ENCODE measurements at places on chromosomes 4 and X. TPM values are rescaled to one million over a fixed set of nuclear protein-coding genes. Genes with fewer than 3 reads are reported as not detected.
A peak's percentile ranks its signal among the peaks of the same experiment; 100 is the strongest.

Gene SLC38A5
- total RNA-seq: not detected

DNA sequence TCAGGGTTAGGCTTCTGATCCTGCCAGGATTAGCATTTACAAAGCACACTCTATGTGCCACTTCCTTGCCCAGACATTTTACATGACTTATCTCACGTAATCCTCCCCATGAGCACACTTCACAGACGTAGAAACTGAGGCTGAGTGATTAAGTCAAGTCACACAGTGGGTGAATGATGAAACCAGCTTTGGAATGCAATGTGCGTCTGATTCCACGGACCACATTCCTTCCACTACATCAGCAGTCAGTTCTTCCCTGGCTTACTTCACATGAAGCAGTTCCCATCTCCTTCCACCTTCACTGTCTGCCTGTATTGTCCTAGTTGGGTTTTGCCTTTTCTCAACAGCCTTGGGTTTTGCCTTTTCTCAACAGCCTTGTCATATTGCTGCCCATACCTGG is 134.3 kb upstream of the PPARGC1A start:
- DNase-seq: no peak

GRCh38 chr4:166091912-166092510 is 219.0 kb downstream of the TLL1 start:
- no peak for DNase-seq

- DNase-seq: no peak
These were observed 19.0 kb upstream of the SLC2A9 start for GRCh38 chr4:10040049-10040892.

DNA sequence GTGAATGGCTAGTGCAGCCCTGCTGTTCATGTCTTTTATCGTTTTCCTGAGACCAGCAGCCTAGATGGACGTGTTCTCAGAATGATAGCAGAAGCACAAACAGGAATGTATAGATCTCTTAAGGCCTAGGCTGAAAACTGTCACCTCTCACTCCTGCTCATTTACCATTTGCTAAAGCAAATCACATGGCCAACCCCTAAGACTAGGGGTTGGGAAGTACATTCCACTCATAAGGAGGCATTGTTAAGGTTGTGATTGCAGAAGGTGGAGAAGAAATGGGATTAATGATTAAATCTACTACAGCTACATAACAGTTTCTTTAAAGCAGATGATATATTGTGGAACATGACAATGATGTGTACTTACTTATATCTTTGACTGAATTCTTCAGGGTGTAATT is 536.8 kb upstream of the FTHL17 start:
- no peak for DNase-seq

- DNase-seq: no peak
These were observed 70.2 kb downstream of the FRYL start for GRCh38 chr4:48709901-48710300.

GRCh38 chr4:26032142-26032541 is 118.1 kb downstream of the SMIM20 start:
- DNase-seq: no peak

Gene MAGEE2
- not detected for total RNA-seq

DNA sequence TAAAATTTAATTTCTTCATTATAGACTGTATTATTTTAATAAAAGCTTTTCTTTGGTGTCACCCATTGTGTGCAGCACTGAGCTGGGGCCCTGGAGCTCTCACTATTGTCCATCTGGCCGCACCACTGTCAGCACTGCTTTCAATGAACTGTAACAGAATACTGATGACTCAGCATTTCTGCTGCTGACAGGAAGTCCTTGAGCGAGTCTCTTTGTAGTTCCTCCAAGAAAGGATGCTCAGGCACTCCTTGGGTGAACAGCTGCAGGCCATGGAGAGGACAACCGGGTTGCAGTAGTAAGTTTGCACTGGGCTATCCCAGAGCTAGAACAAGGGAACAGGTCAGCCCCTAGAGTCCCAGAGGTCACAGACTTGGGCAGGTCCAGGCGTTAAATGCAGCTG is 81.6 kb downstream of the SORBS2 start:
- DNase-seq: no peak

DNA sequence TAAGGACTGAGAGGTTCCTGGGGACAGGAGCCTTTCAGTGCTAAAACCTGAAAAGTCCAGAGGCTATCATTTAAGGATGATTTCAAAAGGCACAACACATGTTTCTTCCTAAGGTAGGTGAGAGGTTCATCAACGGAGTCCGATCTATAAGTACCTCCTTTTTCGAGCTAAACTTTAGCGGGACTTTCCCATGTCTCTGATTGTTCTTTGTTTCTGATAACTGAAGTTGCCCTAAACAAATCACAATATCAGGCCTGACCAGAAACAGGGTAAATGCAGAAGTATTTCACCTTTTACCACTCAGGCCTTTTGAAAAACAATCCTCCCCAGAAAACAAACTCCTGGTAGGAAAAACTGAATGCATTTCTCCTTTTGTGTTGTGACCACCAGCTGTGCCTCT is 17.6 kb downstream of the PIR start:
- no peak for DNase-seq

GRCh38 chrX:129689796-129690195 is 35.0 kb upstream of the APLN start:
- no peak for DNase-seq

DNA sequence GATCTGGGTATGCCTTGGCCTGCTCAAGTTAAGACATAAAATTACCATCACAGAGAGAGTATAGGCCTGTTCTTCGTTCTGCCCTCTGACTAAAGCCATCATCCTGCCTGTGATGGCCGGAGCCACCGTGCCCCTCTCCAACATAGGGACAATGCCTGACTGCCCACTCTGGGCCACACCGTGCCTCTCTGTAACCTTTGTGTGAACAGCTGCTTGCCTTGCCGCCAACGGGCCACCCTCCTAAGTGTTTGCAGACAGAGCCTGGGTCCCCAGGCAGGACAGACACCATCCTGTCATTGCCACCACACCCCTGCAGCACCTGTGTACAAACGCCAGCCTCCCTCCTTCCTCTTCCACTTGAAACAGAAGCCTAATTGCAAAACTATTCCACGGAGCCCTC is 298.7 kb upstream of the TENM3 start:
- DNase-seq: no peak

Gene INPP4B
- total RNA-seq: 1.5 TPM

GRCh38 chr4:147518846-147519767 is 38.2 kb downstream of the EDNRA start:
- DNase-seq: peak; percentile 49

DNA sequence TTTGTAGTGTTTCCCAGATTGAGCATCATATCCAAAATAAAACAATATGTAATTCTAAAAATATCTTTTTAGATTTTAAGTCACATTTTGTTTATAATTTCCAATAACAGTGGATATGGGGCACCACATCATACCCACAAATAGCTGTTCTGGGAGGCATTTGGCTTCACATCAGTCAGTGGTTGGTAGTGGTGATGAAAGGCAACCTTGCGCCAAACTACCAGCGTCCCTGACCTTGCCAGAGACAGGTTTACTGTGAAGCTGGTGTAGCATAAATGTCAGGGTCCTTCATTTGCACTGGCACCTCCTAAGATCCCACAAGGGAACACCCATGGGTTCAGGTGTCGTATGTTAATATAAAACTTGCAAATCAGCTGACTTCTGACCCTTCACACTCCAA is 222.2 kb downstream of the DCTD start:
- DNase-seq: no peak

DNA sequence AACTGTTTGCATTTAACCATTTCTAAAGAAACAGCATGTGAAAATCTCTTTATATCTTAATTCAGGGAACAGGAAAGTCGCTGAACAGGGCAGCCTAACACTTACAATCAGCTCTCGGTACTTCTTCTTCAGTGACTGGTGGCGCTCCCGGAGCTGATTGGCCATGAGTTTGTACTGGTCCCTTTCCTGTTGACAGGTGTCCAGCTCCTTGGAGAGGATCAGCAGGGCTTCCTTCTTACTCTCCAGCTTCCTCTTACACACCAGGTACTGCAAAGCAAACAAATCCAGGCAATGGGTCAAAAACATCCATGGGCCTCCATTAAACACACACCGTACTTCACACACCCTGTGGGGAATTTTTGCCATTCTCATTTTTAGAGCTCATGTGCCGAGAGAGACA is 36.4 kb downstream of the CCDC149 start:
- DNase-seq: no peak

Gene CLDN22
- total RNA-seq: not detected

GRCh38 chr4:145351922-145352321 is 129.7 kb upstream of the SMAD1 start:
- DNase-seq: no peak

Gene DRD5
- not detected for total RNA-seq

Gene PCDH7
- 1.3 TPM for total RNA-seq

Gene GABRG1
- not detected for total RNA-seq

All from right lobe of liver (tissue), 6 donors.